Motor neuron (in vitro differentiated cells): ENCODE measurements at places on chromosomes 16 and 17. TPM values are rescaled to one million over a fixed set of nuclear protein-coding genes. Genes with fewer than 3 reads are reported as not detected.

MYL11 gene
- total RNA-seq, result not detected in 2 replicates

HOXB7 gene
- total RNA-seq, result 6.2 and 7.6 TPM in 2 replicates

LCAT gene
- total RNA-seq, result 10.2 and 11.5 TPM in 2 replicates

COQ9 gene
- 45.3 and 47.3 TPM in 2 replicates for total RNA-seq

SLC52A1 gene
- total RNA-seq, result 0.45 and 0.63 TPM in 2 replicates

BRIP1 gene
- 0.92 and 1.6 TPM in 2 replicates for total RNA-seq

HOXB3 gene
- 111 and 248 TPM in 2 replicates for total RNA-seq

FZD2 gene
- total RNA-seq, result 0.59 and 1.0 TPM in 2 replicates

SNX11 gene
- 21.8 and 23.0 TPM in 2 replicates for total RNA-seq

BOLA2 gene
- 23.1 and 32.4 TPM in 2 replicates for total RNA-seq

PRSS33 gene
- not detected in 2 replicates for total RNA-seq

OR3A1 gene
- total RNA-seq, result 0.21 and 0.41 TPM in 2 replicates

KRTAP4-5 gene
- total RNA-seq, result not detected in 2 replicates

GPRC5C gene
- total RNA-seq, result 39.6 and 39.7 TPM in 2 replicates

QPRT gene
- total RNA-seq, result 37.1 and 37.7 TPM in 2 replicates

WDR90 gene
- 8.0 and 8.9 TPM in 2 replicates for total RNA-seq

HOXB8 gene
- total RNA-seq, result 48.5 and 56.1 TPM in 2 replicates

GCGR gene
- 0.66 TPM in 1 of 2 replicates, not detected in the other for total RNA-seq

SLC16A6 gene
- total RNA-seq, result 13.7 and 14.1 TPM in 2 replicates

KRTAP9-2 gene
- total RNA-seq, result 0.89 TPM in 1 of 2 replicates, not detected in the other

PRR35 gene
- total RNA-seq, result 0.05 TPM in 1 of 2 replicates, not detected in the other
